ENCODE measurements at places on chromosomes 1 and 21.

DNA sequence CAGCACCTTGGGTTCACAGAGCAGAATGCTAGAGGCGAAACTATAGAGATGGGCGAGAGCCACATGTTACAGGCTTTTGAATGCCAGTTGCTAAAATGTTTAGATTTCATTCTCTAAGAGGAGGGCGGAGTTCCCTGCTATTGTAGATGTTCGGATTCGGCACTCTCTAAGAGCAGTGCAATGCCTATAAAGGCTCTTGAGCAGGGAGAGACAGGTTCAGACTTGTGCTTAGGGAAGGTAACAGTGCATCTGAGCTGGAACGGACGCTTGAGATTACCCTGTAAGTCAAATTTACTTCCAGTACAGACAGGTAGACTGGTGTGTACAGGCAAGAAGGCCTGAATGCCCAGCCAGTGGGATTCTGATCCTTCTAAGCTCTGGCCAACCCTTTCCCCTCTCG, 15.3 kb downstream of the LURAP1 start:
- DNase-seq = no peak

DNA sequence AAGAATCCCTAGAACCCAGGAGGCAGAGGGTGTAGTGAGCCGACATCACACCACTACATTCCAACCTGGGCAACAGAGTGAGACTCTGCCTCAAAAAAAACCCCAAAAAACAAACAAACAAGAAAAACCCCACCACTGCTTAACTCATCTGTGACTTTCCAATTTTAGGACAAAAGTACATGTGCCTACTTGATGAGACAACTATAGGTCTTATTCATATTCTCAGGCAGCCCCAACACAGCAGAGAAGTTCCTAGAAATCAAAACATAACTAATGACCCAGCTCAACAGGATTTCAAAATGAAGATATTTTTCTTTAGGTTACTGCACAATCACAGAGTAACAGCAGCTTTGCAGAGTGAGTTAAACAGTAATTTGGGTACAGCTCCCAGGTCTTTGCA, 26.4 kb downstream of the TIAM1 start:
- DNase-seq = no peak

DNA sequence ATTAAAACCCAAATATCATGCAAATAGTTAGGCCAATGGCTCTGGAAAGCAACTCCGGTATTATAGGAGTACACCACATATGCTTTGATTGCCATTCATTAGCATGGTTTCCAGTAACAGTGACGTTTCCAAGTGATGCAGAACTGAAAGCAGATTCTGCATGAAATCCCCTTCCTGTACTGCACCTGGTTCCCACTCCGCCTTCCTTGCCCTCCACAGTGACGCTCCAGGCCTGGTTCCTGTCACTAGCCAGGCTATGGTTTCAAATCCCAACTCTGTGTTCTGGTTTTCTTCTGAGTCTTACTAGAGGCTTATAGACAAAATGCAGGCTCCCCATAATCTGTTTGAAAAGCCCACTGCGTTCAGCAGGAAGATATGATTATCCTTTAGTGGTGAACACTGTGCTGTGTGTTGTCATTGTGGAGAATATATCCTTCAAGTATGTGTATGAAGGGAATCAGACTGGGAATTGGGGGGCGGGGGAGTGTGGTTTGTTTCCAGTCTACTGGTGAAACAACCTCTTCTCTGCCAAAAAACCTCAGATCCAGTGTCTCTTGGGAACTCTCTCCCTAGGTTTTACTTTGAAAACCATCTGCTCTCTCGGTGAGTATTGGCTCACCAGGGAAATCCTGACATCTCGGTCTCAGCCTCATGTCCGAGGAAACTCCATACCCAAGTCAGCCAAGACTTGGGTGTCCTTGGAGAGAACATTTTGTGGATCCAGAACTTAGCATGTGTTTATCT, 78.7 kb downstream of the TYW3 start:
- no peak for DNase-seq

DNA sequence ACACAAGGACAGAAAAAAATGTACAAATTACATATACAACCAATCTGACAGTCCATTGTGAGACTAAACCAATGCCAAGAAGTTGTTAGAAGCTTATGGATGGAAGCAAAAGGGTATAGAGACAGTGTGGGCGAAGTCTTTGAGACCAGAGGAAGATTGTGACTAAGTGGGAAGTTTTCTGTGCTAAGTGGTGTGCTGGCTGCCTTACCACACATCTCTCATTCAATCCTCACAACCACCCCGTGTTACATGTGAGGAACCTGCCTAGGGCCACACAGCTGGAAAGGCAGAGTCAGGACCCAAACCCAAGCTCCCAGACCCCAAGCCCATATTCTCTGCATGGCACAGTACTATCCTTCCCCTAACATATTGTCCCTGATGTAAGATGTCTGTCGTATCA, 53.5 kb upstream of the DUSP10 start:
- no peak for DNase-seq

GRCh38 chr1:204350857-204351573, 8.7 kb downstream of the PLEKHA6 start:
- peak; percentile 94 for DNase-seq

- DNase-seq = no peak
Observed at GRCh38 chr1:166843769-166844596, 4.7 kb downstream of the POGK start.

GRCh38 chr1:47754221-47754620, 243.0 kb downstream of the TRABD2B start:
- no peak for DNase-seq

DNA sequence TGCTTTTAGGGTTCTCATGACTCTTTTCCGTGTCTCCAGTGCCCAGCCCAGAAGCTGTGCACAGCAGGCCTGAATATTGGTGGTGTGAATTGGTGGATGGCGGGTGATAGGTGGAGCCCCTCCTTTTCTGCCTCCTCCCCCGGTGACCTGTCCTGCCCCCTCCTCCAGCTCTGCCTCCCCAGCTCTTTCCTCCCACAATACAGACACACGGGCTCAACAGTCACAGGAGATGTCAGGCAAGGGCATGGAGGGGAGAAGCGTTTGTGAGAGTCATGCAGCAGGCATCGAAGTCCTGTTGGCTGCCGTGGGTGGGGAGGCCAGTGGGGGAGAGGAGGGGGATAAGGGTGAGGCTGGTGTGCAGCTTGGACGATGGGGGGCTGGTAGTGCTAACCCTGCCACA, 17.3 kb upstream of the TTC4 start:
- no peak for DNase-seq

- peak; percentile 82 for DNase-seq
Observed at GRCh38 chr1:112954945-112955772, 837 bp downstream of the SLC16A1 start.

GRCh38 chr1:118649369-118650106, 338.6 kb downstream of the TBX15 start:
- DNase-seq = no peak

- DNase-seq = no peak
Observed at GRCh38 chr1:93109578-93109977, 30.5 kb downstream of the MTF2 start.

GRCh38 chr1:205543351-205544301, 39.2 kb downstream of the CDK18 start:
- peak; percentile 79 for DNase-seq

- DNase-seq = no peak
Observed at GRCh38 chr1:111347026-111347425, 56.4 kb downstream of the CHIA start.

DNA sequence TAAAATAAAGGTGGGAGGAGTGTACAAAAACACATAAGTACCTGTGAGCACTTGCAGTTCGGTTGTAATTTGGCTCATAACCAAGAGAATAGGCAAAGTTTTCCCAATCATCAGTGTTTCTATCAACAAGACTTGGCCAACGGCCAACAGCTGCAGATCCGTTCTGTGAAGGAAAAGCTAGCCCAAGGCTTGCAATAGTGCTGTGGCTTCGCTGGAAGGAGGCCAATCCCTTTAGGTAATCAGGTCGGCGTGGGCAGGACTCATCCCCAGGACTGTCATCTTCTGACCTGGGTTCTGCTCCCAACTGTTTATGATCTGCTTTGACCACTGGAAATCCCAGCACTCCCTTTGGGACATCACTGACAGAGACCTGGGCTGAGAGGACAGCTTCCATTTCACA, 107.8 kb downstream of the LYST start:
- DNase-seq = no peak

- no peak for DNase-seq
Observed at GRCh38 chr1:30338765-30339164, 384.6 kb downstream of the MATN1 start.

DNA sequence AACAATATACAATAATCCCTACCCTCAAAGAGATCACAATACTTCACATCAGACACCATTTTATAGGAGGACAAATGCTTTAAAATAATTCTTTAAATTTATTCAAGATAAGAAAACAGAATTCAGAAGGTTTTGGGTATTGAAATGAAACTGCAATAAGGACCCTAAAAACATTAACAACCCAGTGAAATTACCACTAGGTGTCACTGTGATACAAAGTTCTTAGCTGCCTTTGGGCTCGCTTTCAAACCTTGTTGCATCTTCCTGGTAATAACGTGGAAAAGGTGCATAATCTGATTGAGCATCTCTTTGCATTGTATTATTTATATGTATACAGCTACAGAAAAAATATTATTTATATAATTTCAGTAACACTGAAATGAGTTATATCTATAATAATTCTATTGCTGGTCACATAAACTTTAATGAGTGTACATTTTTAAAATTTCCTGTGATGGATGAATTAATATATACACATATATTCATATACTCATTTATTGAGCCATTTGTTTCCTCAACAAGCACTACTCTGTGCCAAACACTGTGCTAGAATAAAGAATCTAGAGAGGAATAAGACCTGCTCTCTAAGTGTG, 185.2 kb downstream of the FAF1 start:
- peak; percentile 36 for DNase-seq

- DNase-seq = peak; percentile 92
Observed at GRCh38 chr1:150979092-150980056, 2.7 kb upstream of the ANXA9 start.

GRCh38 chr1:207798847-207799246, 47.0 kb downstream of the CD46 start:
- no peak for DNase-seq

- DNase-seq = no peak
Observed at GRCh38 chr1:197062692-197063091, 4.4 kb downstream of the F13B start.
